ENCODE measurements at places on chromosomes 12 and 14.
A peak's percentile ranks its signal among the peaks of the same experiment; 100 is the strongest.

DNA sequence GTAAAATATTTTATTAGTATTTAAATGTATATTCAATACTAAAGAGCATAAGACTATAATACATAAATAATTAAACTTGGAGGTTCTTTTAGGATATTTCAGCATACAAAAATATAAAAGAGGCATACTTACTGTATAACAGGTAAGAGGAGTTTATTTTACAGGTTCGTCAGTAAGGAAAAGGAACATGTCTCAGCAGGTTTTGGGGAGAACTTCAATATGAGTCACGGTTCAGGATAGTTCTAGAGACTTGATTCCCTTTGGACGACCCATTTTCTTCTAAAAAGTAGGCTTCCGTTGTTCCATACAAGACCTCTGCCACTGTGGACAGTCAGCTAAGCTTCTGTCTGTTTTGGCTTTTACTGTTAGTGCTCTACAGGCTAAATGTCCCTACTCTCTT lies 181.1 kb downstream of the ALX1 start:
- no peak for DNase-seq
- no peak overlapping the region for H3K27ac ChIP-seq
- H3K4me1 ChIP-seq = no peaks in the 10 kb centered on the region
- no peak overlapping the region for H3K4me3 ChIP-seq
- no peaks in the 10 kb centered on the region for H3K27me3 ChIP-seq

DNA sequence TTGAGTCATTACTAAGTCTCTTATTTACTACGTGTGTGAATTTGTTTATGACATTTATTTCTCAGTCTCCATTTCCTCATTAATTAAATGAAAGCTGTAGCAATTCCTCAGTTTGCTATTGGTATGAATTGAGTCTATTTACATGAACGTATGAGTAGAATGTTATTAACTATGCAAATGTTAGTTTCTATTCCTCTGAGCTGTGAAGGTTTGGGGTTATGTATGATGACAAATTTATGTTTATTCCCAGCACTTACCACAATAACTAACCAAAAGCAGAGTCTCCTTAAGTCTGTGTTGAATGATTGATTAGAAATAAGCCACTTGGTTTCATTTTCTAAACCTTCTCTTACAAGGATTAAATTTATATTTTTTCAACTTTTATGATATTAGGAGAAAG lies 1340.9 kb downstream of the FSCB start:
- H3K36me3 ChIP-seq = no peaks in the 10 kb centered on the region
- H3K27ac ChIP-seq = no peak overlapping the region
- no peak for DNase-seq
- no peak overlapping the region for H3K4me3 ChIP-seq
- H3K4me1 ChIP-seq = no peaks in the 10 kb centered on the region

DNA sequence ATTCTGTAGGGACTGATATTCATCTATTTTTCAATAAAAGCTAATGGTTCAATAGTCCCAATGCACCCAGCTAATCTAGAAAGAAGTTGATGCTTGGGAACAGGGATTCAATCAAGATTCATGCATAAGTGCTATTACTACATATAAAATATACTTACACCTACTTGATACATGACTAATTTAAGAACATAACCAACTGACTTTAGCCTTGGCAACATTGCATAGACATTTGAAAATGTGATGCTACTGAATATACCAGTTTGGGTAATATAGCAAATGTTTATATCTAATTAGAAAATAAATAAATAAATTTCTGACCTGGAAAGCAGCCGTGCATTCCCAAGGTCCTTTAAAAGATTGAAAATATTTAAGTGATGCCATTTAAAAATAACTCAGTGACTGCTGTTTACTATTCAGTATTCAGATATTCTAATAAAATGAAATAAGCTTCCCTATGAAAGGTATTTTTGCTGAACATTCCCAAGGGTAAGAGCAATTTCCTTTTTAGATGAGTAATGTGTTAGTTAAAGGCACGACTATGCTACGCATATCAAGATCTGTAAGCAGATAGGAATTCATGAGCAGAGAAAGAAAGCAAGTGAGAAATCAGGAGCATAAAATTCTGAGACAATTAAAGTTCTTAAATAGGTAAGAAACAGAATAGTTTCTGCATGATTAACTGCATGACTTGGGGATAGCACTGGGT lies 160.6 kb upstream of the SYT1 start:
- H3K4me3 ChIP-seq = no peak overlapping the region
- no peak for DNase-seq
- peaks cover 4% of the 10 kb centered on the region for H3K4me1 ChIP-seq
- H3K36me3 ChIP-seq = no peaks in the 10 kb centered on the region

- H3K4me3 ChIP-seq = peak overlapping the region; percentile 28
- peak overlapping the region; percentile 75 for H3K27ac ChIP-seq
- no peaks in the 10 kb centered on the region for H3K36me3 ChIP-seq
- DNase-seq = peak; percentile 84
- H3K27me3 ChIP-seq = no peaks in the 10 kb centered on the region
- peaks cover 19% of the 10 kb centered on the region for H3K4me1 ChIP-seq
These were observed 60.8 kb downstream of the SAMD4A start for GRCh38 chr14:54627540-54628363.

GRCh38 chr12:15688838-15689625 lies 100.2 kb downstream of the EPS8 start:
- DNase-seq = no peak
- H3K4me3 ChIP-seq = peak overlapping the region; percentile 6
- no peaks in the 10 kb centered on the region for H3K27me3 ChIP-seq
- peaks cover 46% of the 10 kb centered on the region for H3K4me1 ChIP-seq

- no peak overlapping the region for H3K4me3 ChIP-seq
- H3K27ac ChIP-seq = no peak overlapping the region
- H3K4me1 ChIP-seq = no peaks in the 10 kb centered on the region
- H3K27me3 ChIP-seq = no peaks in the 10 kb centered on the region
- H3K36me3 ChIP-seq = no peaks in the 10 kb centered on the region
- no peak for DNase-seq
These were observed 5.7 kb upstream of the SERPINA1 start for GRCh38 chr14:94394025-94394493.

GRCh38 chr14:69042787-69043444 lies 63.8 kb upstream of the ACTN1 start:
- H3K27ac ChIP-seq = peak overlapping the region; percentile 92
- H3K36me3 ChIP-seq = no peaks in the 10 kb centered on the region
- H3K4me3 ChIP-seq = peak overlapping the region; percentile 31
- no peaks in the 10 kb centered on the region for H3K27me3 ChIP-seq

- H3K27ac ChIP-seq = no peak overlapping the region
- no peaks in the 10 kb centered on the region for H3K36me3 ChIP-seq
These were observed 188.7 kb downstream of the TTC8 start for GRCh38 chr14:89013098-89013504.

- peaks cover 17% of the 10 kb centered on the region for H3K27me3 ChIP-seq
- H3K36me3 ChIP-seq = no peaks in the 10 kb centered on the region
- no peak overlapping the region for H3K27ac ChIP-seq
- H3K4me1 ChIP-seq = peaks cover 11% of the 10 kb centered on the region
- H3K4me3 ChIP-seq = no peak overlapping the region
- DNase-seq = no peak
These were observed 1.8 kb downstream of the ALX1 start for GRCh38 chr12:85281636-85282312.

DNA sequence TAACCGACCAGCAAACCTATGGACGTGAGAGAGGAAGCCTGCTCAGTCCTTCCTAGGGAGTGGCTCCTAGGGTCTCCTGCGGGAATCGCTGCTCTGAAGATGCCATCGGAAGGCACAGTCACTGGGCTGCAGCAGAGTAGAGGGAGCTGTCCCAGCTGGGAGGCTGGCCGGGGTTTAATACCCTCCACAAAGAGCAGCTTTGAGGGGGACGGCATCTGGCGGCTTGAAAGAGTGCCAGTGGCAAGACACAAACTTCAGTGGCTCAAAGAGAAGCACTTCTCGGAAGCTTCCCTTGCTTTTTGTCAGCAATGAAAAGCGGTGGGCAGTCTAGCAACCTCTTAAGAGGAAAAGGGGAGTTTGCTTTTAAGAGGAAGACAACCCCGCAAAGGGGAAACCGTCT lies 114.6 kb downstream of the TMEM132C start:
- H3K27me3 ChIP-seq = no peaks in the 10 kb centered on the region
- no peak overlapping the region for H3K27ac ChIP-seq
- DNase-seq = no peak
- H3K4me1 ChIP-seq = no peaks in the 10 kb centered on the region
- no peaks in the 10 kb centered on the region for H3K36me3 ChIP-seq

GRCh38 chr14:70887207-70887681 lies 20.0 kb upstream of the PCNX1 start:
- H3K27ac ChIP-seq = peak overlapping the region; percentile 32
- no peaks in the 10 kb centered on the region for H3K27me3 ChIP-seq
- peaks cover 20% of the 10 kb centered on the region for H3K4me1 ChIP-seq

DNA sequence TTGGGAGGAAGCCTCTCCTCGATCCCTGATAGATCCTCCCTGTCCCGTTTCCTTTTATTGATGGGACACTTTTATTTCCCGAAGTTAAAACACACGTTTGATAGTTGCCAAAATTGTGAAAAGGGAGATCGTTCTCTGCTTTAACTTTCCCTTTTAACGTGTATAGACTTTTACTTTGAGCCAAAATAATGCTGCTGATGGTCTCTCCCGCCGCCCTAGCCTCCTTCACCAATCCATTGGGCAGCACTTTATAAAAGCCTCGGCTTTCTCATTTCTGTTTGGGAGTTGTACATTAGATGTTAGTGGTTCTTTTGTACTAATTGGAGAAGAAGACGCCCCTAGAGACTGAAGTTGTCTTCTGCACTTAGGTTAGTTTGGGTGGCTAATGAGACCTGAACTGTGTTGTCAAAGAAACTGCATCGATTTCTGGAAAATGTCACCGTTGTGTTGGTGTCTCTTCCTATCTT lies 1.4 kb downstream of the TMTC2 start:
- H3K27ac ChIP-seq = no peak overlapping the region
- peak overlapping the region; percentile 87 for H3K4me3 ChIP-seq
- H3K27me3 ChIP-seq = no peaks in the 10 kb centered on the region
- H3K4me1 ChIP-seq = no peaks in the 10 kb centered on the region

GRCh38 chr12:116282371-116283286 lies 5.1 kb upstream of the MED13L start:
- peak overlapping the region; percentile 23 for H3K4me3 ChIP-seq
- peaks cover 7% of the 10 kb centered on the region for H3K4me1 ChIP-seq
- DNase-seq = no peak

- no peak overlapping the region for H3K27ac ChIP-seq
- no peak overlapping the region for H3K4me3 ChIP-seq
- no peaks in the 10 kb centered on the region for H3K27me3 ChIP-seq
- no peaks in the 10 kb centered on the region for H3K36me3 ChIP-seq
- H3K4me1 ChIP-seq = no peaks in the 10 kb centered on the region
These were observed 8.1 kb downstream of the LRRC43 start for GRCh38 chr12:122190842-122191668.

GRCh38 chr12:23657598-23657997 lies 291.9 kb downstream of the SOX5 start:
- H3K27ac ChIP-seq = no peak overlapping the region
- H3K4me1 ChIP-seq = no peaks in the 10 kb centered on the region
- DNase-seq = no peak
- no peak overlapping the region for H3K4me3 ChIP-seq
- no peaks in the 10 kb centered on the region for H3K27me3 ChIP-seq

DNA sequence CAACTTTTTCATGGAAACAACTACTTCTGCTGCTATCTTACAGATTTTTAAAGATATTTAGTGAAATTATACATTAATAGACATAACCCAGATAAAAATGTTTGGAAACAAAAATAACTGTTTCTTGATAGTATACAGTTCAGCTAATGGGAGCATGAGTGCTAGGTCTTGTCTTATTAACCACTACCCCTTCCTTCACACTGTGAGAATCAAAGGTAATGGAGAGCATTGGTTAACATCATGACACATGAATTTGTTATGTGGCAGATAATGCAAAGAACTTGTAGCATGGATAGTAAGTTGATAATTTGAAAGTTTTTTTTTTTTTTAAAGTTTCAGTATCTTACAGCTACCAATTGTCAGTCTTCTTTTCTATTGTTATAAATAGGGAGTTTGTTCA lies 44.2 kb downstream of the CCDC91 start:
- H3K4me1 ChIP-seq = no peaks in the 10 kb centered on the region
- H3K27ac ChIP-seq = no peak overlapping the region
- no peak for DNase-seq
- H3K36me3 ChIP-seq = no peaks in the 10 kb centered on the region
- no peak overlapping the region for H3K4me3 ChIP-seq
- no peaks in the 10 kb centered on the region for H3K27me3 ChIP-seq

DNA sequence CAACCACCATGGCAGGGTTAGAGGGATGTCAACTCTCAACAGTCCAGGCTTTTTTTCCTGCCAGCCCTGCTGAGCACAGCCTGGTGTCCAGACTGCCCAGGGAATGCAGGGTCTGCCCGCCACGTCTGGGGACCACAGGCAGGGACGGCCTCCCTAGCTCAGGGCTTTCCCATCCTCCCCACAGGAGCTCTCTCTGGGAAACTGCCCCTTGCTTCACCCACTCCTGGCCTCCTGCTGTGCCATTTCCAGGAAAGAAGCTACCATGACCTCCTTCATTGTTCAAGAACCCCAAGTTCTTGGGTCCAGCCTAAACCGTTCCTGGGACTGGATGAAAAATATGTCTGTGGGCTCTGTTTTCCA lies 4.8 kb downstream of the SCNN1A start:
- no peaks in the 10 kb centered on the region for H3K4me1 ChIP-seq
- no peaks in the 10 kb centered on the region for H3K36me3 ChIP-seq
- H3K4me3 ChIP-seq = no peak overlapping the region
- no peaks in the 10 kb centered on the region for H3K27me3 ChIP-seq

- no peak overlapping the region for H3K27ac ChIP-seq
- no peak for DNase-seq
- H3K36me3 ChIP-seq = no peaks in the 10 kb centered on the region
- H3K27me3 ChIP-seq = no peaks in the 10 kb centered on the region
- no peak overlapping the region for H3K4me3 ChIP-seq
- H3K4me1 ChIP-seq = no peaks in the 10 kb centered on the region
These were observed 107.5 kb upstream of the PARP11 start for GRCh38 chr12:3980504-3981272.
